Cardiac muscle cell (in vitro differentiated cells and primary cell): ENCODE measurements at places on chromosomes 2 and 18. TPM values are rescaled to one million over a fixed set of nuclear protein-coding genes. Genes with fewer than 3 reads are reported as not detected.
A peak's percentile ranks its signal among the peaks of the same experiment; 100 is the strongest.

Gene PJVK
- 3.9 and 6.9 TPM in 2 replicates for total RNA-seq

Gene UGT1A7
- not detected in 2 replicates for total RNA-seq

Gene CACNB4
- total RNA-seq = 0.09 and 0.25 TPM in 2 replicates

Gene CNTNAP5
- 0.03 TPM in 1 of 2 replicates, not detected in the other for total RNA-seq

Gene GPR45
- total RNA-seq = not detected in 2 replicates

DNA sequence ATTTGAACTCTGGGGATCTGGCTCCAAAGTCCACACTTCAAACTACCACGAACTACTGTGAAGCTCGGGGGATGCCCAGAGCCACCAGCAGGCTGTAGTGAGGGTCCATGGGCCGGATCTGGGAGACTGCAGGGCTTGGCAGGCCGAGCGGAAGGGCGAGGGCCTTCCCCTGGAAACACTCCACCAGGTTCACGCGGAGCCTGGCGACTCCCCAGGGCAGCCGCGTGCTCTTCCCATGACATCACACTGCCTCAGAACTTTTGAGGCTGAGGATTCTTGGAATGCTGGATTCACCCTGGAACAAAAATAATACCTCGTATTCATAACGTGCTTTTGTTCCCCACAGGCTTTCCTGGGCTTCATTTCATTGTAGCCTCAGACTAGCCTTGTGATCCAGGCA lies 201.0 kb downstream of the SMAD7 start:
- DNase-seq = no peak

DNA sequence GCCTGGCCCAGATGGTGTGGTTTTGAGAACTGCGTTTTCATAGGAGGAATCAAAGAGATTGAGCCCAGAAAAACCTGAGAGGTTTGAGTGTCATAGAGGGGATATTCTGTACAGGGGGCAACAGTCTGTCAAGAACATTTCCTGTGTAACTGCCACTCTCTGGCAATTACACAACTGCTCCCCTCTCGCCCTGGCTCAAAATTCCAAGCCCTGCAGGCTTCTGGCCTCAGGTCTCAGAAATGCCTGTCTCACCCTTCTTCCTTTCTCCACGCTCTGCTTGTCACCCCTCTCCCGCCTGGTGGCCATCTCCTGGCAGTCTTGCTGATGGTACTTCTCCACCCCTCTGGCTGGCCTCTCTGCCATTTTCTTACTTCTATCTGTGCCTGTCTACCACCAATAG lies 4.0 kb downstream of the VAMP5 start:
- no peak for DNase-seq

DNA sequence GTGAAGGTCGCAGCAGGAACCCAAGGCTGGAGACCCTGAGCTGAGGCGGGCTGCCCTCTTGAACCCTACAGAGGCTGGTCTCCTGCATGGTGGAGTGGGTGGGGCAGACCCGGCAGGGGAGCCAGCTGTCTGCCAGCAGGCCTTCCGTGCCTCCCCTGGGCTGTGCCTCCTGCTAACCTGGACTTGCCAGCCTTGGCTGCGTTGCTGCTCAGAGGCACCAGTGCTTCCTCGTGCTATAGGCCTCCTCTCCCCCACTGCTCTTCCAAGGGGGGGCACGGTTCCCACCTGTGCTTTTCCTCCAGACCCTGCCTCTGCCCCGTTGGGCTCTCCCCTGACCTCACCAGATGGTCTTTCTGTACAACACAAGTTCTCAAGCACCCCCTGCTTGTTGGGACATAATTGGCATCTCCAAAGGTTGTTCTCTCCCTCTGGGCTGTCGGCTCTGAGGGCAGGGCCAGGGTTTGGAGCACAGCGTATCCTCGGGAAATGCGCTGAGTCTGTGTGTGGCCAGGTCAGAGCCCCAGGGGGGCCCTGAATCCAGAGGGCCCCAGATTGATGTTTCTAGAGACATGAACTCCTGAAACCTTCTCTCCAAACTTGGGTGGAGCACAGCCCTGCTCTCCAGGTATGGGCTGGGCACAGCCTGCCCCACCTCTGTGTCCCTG lies 6.7 kb downstream of the ARHGEF4 start:
- no peak for DNase-seq

- no peak for DNase-seq
These were observed 513.9 kb upstream of the NETO1 start for GRCh38 chr18:73381699-73382036.

GRCh38 chr2:17757321-17757720 lies 3.4 kb downstream of the GEN1 start:
- DNase-seq = peak; percentile 81

DNA sequence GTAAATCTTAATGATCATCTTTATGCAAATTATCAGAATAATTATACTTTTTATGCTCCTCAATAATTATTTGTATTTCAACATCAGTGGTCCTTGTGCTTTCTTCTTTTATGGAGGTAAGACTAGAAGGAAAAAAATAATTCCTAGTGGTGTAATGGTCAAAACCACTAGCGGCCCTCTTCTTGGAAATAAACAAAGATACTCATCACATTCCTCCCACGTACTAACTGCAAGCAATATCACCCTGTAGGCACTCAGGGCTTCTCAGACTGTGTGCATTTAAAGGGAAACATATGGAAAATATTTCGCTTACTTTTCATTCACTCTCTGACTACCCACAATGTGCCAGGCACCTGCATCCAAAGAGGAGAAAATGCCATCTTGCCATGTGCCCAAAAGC lies 263.7 kb downstream of the DOK6 start:
- no peak for DNase-seq

GRCh38 chr18:61949946-61950345 lies 57.1 kb upstream of the RNF152 start:
- peak; percentile 66 for DNase-seq

DNA sequence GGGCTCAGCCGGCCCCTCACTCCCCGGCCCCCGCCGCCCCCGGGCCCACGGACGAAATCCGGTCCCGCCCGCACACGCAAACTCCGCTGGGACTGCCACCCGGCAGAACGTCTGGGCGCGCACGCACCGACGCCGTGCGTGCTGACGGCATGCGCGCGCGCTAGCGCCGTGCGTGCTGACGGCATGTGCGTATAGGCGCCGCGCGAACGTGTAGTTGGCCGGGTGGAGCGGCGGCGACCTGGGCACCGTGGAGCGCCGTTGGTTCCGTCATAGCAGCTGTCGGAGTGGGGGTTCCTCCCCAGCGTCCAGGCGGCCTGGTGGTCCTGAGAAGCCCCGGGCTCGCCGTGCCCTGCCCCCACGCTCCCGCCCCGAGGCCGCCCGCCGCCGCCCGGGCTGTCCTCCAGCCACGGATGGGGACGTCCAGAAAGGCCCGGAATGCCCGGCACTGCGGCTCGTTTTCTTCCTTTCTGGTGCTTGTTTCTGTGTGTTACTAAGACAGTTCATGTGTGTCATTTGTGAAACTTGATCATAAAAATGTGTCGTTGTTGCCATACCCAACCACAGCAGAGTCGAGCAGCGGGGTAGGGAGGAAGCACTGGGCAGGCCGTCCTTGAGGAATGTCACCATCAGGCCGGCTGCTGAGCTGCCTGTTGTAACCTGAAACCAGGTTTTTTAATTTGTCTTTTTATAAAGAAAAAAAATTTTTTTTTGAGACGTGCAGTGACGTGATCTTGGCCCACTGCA lies at the start of gene TXNL4A:
Gene TXNL4A, minus strand, starts transcription at position 113 of the 744 bp plus-strand sequence. CDS start 171 bp downstream, outside the sequence.
- DNase-seq = peak; percentile 92

DNA sequence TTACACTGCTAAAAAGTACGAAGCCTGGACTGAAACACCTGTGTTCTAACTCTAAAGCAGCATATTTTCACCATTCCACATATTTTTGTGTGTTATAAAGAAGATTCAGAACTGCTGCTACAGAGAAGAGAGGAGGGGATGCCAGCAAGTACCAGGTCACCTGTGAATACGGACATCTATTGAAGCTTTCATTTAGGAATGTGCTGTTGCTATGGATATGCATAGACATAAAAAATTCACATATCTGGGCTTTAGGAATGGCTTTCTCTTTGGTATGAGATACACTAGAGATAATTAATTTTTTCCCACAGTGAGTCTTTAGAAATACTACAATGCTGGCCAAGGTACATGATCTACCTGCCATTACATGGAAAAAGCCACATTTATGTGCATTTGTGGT lies 238.5 kb downstream of the WDR7 start:
- no peak for DNase-seq

DNA sequence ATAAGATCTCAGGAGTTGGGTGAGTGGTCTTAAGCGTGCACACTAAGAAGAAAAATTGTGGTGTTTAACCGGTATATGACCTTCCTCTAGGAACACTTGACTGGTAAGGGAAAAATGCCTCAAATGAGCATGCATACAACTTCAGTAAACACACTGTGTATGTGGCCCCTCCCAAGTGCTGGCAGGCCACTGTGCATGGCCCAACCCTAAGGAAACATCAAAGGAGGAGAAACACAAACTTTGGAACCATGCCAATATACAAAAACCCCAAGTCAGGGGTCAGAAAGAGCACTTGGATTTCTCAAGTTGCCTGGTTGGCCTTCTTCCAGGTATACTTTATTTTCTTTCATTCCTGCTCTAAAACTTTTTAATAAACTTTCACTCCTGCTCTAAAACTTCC lies 308.9 kb upstream of the LRRTM4 start:
- DNase-seq = no peak

- DNase-seq = no peak
These were observed 8.3 kb upstream of the EGR4 start for GRCh38 chr2:73301636-73302035.

DNA sequence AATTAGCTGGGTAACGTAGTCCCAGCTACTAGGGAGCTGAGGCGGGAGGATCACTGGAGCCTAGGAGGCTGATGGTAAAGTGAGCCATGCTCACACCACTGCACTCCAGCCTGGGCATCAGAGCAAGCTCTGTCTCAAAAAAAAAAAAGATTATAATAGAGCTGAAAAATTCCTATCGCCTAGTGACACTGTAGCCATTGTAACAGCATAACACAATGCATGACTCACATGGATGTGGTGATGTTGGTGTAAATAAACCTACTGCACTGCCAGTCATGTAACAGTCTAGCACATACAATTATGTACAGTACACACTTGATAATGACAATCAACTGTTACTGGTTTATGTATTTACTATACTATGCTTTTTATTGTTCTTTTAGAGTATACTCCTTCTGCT lies 39.6 kb downstream of the MGAT4A start:
- no peak for DNase-seq
